ENCODE measurements at places on chromosomes 6 and 20.

GRCh38 chr20:10663756-10664155 lies 10.0 kb downstream of the JAG1 start:
- DNase-seq, result no peak

DNA sequence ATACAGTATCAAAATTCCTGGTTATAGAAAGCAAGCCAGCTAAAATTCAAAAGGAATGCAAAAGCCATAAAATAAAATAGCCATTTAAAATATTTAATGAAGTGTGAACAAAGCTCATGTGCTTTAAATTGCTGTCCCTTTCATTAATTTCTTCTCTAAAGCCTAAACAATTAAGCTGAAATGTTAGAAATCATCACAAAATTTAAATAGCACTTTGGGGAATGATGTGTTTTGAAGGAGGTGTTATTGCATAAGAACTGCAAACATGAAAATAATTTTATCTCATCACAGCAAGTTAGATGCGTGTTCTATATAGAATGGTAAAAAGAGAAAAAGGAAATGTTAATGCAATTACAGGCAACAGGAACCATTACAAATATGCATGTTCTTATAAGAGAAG lies 111.0 kb downstream of the RIMS1 start:
- no peak for DNase-seq

GRCh38 chr20:42906120-42906519 lies 283.6 kb downstream of the PTPRT start:
- DNase-seq, result no peak

DNA sequence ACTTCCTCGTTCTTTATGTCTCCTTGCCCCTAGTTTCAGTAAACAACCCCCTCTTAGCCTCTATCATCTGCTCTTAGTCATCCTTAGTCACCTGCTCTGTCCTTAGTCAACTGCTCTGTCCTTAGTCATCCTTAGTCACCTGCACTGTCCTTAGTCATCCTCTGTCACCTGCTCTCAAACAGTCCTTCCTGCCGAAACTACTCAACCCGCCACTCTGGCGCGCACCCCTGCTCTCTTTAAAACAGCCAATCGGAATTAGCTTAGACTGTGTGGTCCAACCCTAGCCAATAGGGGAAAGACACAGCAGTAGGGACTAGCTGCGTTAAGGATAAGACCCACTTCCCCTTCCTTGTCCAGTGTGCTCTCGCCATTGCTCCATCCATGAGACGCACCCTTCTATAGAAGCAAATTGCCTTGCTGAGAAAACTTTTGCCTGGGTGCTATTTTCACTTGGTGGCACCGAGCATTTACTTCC lies 73.9 kb downstream of the BACH2 start:
- no peak for DNase-seq

- DNase-seq, result no peak
These were observed 89.4 kb downstream of the LINC00237 start for GRCh38 chr20:21016751-21017150.

DNA sequence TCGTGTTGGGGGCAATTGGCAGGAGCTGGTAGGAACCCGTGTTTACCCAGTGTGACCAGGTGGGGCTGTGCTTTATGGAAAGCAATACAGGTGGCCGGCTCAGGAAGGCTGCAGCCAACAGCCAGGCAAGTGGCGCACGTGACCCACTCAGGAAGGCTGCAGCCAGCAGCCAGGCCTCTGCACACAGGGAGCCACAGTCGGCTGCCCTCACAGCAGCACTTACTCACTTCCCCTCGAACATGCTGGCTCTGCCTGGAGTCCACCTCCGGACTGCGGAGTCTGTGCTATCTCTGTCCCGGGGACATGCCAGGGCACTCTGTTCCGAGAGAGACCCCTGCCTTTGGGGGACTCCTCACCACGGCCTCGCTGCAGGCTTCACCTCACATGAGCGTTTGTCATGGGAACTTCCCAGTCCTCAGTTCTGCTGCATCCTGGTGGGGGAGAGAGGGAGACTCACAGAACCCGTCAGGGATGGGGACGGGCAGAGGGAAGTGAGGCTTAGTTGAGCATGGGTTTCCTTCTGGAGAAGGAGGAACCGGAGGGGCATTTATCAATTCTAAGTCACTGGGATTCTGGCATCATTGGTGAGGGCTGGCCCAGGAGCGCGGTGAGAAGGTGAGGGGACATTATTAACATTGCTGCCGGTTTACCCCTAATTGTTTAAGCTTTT lies 76.8 kb downstream of the TTLL2 start:
- no peak for DNase-seq

GRCh38 chr6:11497881-11498280 lies 39.7 kb upstream of the TMEM170B start:
- no peak for DNase-seq
